ENCODE measurements at places on chromosomes 12 and 14. TPM values are rescaled to one million over a fixed set of nuclear protein-coding genes. Genes with fewer than 3 reads are reported as not detected.
A peak's percentile ranks its signal among the peaks of the same experiment; 100 is the strongest.

GRCh38 chr12:99059824-99060511 is 414.9 kb downstream of the APAF1 start:
- DNase-seq = peak; percentile 39

DNA sequence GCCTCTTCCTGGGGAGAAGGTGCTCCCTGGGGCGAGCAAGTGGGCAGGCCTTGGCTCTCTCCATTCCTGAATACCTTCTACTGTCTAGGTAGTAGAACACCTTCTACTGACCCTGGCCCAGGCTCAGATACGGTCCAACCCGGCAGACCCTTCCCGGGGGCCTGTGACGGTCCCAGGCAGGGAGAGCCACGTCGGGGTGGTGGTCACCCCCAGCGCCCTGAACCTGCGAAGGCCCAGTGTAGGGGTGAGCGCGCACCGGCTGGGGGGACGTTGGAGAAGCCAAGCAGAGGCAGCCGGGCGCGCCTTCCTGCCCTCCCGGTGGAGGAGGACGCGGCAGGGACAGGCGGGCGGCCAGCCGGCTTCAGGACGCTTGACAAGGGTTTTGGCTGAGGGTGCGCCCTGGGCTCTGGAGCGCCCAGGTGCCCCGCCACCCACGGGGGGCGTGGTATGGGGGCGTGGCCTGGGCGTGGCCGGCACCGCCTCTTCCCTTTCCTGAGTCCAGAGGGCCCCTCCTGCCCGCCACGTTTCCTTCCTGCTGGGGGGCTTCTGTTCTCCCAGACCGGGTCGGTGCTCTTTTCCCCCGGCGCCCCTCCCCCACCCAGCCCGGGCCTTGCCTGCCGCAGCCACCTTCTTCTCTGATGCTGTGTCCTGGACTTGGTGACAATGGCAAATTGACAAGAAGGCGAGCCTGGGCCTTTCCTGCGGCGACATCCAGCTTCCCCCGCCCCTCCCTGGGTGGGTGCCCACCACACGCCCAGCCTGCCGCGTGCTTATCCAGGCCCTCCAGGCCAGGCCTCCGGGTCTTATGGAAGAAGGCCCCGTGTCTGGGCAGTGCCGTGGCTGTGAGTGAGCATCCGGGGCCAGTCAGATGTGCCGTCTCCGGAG is 24.5 kb upstream of the PPP1R13B start:
- no peak for DNase-seq

The PLCZ1 gene
- total RNA-seq = not detected

- DNase-seq = no peak
Observed at GRCh38 chr14:50670866-50671256, 2.8 kb upstream of the SAV1 start.

- no peak for DNase-seq
Observed at GRCh38 chr14:67464879-67465278, 23.6 kb downstream of the TMEM229B start.

DNA sequence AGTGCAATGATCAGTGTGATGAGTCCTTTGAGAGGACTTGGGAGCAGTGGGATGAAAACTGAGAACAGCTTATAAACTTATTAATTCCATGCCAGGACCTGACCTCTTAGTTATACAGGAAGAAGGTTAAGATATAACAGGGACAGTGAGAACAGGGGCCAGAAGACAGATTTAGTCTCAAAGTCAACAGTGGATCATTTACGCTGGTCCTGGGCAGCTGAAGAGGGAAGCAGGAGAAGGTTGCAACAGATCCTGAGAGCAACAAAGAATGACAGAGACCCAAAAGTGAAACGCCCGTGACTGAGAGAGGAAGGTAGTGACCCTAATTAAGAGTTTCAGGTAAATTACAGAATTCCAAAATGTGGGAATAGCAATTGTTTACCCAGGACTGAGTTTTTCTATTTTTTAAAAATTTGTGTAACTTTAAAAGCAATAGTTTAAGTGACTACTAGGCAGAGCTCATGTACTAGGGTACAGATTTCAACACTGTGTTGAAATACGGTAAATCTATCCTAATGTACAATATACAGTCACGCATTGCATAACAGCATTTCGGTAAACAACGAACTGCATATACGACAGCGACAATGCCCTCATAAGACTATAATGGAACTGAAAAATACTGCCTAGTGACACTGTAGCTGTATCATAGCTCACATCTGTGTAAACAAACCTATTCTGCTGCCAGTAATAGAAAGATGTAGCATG is 77.7 kb upstream of the GNPNAT1 start:
- DNase-seq = no peak

GRCh38 chr14:99524804-99525698 is 43.8 kb downstream of the CCNK start:
- peak; percentile 68 for DNase-seq

DNA sequence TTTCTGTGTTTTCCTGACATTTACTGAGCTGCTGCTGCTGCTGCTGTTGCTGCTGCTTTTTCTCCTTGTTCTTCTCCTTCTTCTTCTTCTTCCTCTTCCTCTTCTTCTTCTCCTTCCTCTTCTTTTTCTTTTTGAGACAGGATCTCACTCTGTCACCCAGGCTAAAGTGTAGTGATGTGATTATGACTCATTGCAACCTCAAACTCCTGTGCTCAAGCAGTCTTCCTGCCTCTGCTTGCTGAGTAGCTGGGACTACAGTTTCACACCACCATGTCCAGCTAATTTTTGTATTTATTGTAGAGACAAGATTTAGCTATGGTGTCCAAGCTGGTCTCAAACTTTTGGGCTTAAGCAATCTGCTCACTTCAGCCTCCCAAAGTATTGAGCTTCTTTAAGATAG is 95.8 kb downstream of the TMTC3 start:
- peak; percentile 82 for DNase-seq

DNA sequence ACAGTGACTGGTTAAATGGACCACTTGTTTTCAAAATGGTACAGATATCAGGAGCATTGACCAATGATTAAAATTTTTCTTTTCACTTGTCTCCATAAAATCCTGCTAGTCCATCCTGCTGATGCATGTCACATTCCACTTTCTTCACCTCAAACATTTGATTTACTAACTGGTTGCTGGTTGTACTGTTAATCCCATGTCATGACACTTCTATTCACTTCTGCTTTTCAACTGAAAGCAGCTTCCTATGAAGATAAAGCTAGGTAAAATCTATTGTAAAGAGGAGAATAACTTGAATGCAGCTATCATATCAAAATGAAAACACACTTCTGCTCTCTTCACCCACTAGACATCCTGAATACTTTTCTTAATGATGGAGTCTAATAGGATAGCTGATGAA is 149.6 kb upstream of the OTX2 start:
- DNase-seq = no peak

The SERPINA1 gene
- total RNA-seq = under 0.01 TPM

DNA sequence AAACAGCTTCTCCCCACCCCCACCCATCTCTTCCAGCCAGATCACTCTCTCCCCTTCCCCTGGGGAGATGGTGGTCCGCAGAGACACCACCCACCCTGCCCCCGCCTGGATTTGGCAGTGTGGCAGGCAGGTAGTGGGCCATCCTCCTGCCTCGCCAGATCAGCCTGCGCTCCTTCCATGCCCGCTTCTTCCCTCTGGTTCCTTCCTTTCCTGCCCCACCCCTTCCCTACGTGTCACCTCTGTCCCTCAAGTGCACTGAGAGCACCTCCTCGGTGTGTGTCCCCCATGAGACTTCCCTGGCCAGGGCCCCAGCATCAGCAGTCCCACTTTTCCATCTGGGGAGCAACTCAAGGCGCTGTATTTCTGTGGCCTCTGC is 632 bp downstream of the NYNRIN start:
- DNase-seq = no peak

DNA sequence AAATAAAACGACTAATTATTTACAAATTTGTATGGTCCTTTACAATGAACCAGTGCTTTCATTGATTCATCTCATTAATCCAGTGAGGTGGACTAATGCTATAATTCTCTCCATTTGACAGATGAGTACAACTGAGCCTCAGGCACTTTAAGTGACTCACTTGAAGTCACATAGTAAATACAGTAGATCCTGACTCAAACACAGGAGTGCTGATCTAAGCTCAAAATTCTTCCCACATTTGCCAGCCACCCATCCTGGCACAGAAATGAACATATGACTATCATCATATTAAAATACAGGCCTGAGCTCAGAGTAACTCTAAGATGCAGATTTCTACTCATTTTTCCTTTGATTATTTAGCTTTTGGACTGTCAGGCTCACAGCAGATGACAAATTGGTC is 30.6 kb downstream of the SLC16A7 start:
- peak; percentile 57 for DNase-seq

GRCh38 chr12:128840862-128841468 is 12.3 kb upstream of the GLT1D1 start:
- DNase-seq = no peak

DNA sequence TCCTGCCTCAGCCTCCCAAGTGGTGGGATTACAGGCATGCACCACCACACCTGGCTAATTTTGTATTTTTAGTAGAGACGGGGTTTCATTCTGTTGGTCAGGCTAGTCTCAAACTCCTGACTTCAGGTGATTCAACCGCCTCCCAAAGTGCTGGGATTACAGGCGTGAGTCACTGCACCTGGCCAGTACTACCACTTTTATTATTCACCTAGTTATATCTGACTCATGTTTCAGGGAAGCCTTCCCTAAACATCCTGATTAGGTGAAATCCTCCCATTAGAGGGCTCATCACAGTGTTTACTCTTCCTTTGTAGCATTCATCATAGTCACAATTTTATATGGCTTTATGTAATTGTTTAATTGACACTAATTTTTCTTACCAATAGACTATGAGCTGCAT is 295.3 kb upstream of the SOX5 start:
- DNase-seq = no peak

DNA sequence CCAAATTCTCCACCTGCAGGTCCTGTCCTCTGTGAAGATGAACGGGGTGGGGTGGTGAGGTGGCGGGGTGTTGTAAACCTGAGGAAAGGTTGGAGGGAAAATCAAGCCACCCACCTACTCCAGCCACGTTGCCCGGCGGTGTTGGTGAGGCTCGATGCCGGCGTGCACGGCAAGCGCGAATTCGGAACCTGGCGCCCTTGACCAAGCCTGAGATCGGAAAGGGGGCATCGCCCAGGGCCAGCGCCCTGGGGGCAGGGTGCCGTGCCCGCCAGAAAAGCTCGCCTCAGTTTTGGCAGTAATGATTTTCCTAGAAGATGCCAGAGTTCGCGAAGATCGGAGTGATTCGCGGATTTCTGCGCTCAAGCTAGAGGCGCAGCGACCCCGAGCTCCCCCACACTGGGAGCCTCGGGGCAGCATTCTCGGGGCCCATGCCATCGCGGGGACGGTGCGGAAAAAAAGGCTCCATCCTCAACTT is 817 bp downstream of the STXBP6 start:
- DNase-seq = peak; percentile 14

DNA sequence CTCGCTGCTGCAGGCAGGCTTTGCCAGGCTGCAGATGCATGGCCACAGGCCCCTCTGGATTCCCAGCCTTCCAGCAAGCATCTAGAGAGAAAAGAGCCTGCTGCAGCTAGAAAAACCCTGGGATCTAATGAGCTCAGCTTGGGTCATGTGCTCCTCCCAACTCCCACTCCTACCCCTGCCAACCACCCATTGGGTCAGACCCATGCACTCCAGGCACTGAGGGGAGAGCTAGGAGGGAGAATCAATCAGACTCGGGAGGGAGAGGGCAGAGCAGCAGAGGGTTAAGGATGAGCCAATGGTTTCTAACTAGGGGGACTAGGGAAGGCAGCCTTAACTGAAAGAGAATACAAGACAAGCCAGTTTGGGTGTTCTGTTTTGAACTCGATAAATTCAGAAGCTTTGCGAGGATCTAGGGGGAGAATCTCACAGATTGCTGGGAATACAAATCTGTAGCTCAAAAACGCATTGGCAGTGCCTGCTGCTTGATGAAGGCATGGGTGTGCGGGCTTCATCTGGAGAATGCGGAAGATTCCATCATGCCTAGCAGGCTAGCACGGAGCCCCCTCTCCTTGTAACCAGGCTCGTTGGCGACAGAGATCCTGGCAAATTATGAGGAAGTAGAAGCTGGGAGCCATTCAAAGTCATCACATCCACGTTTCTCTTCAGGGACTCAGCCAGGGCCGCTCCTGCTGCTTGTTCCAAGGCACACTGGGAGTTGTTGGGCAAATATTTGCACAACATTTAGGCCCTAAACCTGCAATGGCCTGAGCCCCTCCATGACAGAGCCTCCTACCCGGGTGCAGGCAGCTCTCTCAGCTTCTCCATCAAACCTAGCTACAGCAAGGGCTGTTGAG is 56.4 kb downstream of the VCPKMT start:
- DNase-seq = no peak

DNA sequence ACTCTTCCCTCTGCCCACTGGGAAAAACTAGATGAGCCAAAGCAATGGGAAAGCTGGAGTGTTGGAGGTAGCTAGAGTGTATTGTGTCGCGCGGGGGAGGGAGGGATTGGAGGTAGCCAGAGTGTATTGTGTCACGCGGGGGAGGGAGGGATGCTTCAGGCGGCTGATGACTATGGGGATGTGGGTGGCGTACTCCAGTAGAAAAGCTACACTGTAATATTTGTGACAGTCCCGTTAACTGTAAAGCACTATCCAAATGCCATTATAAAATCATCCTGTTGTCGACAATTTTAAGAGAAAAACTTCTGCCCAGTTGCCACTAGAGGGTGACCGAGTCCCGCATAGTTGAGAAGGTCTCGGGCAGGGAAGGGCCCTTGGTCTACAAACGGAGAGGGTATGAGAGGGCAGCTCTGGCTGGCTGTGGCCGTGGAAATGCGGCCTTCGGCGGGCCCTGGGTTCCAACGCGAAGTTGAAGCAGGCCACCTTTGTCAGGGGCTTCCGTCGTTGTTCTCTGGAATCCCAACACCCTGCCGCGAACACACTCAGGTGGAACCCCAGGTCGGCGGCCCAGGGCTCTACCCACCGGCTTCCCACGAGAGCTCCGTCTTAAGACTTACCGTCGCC is 15.1 kb upstream of the PLEK2 start:
- DNase-seq = peak; percentile 70

DNA sequence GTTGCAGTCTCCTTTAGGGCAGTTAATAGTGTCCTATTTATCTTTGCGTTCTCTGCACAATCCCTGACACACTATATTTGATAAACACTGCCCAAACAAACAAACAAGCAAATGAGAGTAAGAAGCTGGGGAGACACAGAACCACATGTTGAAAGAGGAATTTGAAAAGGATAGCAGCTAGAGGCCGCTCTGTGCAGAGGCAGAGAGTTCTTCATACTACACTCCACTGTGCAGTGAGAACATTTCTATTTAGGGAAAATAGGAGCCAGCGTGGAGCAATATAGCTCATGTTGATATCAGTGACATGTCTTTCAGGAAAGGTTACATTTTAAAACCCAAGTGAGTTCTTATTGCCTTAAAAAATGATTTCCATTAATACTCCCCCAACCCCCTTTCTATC is 140.3 kb upstream of the SEL1L start:
- DNase-seq = no peak

- no peak for DNase-seq
Observed at GRCh38 chr12:6620885-6621274, 13.7 kb upstream of the CHD4 start.

GRCh38 chr12:33061844-33062243 is 165.3 kb upstream of the PKP2 start:
- no peak for DNase-seq

The AICDA gene
- total RNA-seq = not detected

GRCh38 chr14:94649543-94650443 is 37.6 kb downstream of the SERPINA3 start:
- no peak for DNase-seq

The FSCB gene
- not detected for total RNA-seq

The HAL gene
- total RNA-seq = 0.17 TPM

Measured in fibroblast of lung (primary cell).